ENCODE measurements at places on chromosomes 3 and 15. TPM values are rescaled to one million over a fixed set of nuclear protein-coding genes. Genes with fewer than 3 reads are reported as not detected.

The SLC12A1 gene
- total RNA-seq, result not detected

The PLA2G4B gene
- 26.0 TPM for total RNA-seq

- no peak for DNase-seq
- H3K4me1 ChIP-seq, result peaks cover 21% of the 10 kb centered on the region
- H3K27me3 ChIP-seq, result peaks cover 20% of the 10 kb centered on the region
- H3K4me3 ChIP-seq, result no peak overlapping the region
- H3K36me3 ChIP-seq, result no peaks in the 10 kb centered on the region
These were observed 9.4 kb downstream of the DAZL start for GRCh38 chr3:16595778-16596177.

DNA sequence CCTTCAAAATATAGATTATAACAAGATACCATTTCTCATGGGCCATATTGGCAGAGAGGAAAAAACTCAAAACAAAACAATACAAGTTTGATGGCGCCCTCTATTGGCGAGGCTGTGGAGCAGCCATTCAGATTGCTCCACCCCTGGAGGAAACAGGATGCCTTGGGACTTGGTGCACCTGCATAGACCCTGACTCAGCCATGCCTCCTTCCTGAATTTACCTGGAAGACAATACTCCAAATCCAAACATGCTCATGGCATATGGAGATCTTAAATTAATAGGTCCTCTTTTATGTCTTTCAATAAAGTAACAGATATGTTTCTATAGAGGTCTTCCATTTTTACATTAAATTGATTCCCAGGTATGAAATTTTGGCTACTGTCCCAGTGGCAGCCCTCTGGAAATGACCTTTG, 90.0 kb downstream of the APBA2 start:
- no peak overlapping the region for H3K27ac ChIP-seq
- H3K27me3 ChIP-seq, result no peaks in the 10 kb centered on the region
- H3K36me3 ChIP-seq, result no peaks in the 10 kb centered on the region
- H3K4me1 ChIP-seq, result peaks cover 33% of the 10 kb centered on the region
- DNase-seq, result peak; percentile 63

DNA sequence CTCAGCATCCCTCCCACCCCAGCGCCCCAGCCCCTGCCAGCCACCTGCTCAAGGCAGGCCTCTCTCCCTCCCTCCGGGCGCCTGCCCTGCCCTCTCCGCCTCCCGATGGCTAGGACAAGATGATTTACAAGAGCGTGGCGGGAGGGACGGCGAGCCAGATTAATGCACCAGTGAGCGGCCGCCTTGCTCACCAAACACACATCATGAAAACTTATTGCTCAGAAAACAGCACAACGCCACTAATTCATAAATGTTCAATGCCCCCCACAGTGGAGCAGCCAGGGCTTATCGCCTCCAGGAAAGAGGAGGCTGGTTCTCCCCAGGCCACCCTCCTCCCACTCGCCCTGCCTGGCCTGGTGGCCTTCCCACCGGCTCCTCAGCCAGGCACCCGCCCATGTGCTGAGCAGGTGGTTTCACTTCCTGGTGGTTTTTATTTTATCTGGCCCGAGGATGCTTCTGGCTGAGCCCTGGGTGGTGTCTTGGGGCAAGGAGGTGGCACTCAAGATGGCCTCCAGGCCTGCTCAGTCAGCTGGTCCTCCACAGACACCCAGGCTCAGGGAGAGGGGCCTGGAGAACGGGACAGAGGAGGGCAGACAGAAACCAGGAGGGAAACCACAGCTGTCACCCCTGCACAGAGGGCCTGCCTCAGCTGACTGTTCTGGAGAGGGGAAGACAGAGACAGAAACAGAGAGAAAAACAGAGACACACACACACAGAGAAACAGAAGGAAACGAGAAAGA, 284.9 kb downstream of the UACA start:
- peak overlapping the region; percentile 63 for H3K4me3 ChIP-seq
- H3K4me1 ChIP-seq, result peaks cover 46% of the 10 kb centered on the region
- H3K27ac ChIP-seq, result peak overlapping the region; percentile 48
- DNase-seq, result no peak
- H3K27me3 ChIP-seq, result peaks cover 53% of the 10 kb centered on the region

DNA sequence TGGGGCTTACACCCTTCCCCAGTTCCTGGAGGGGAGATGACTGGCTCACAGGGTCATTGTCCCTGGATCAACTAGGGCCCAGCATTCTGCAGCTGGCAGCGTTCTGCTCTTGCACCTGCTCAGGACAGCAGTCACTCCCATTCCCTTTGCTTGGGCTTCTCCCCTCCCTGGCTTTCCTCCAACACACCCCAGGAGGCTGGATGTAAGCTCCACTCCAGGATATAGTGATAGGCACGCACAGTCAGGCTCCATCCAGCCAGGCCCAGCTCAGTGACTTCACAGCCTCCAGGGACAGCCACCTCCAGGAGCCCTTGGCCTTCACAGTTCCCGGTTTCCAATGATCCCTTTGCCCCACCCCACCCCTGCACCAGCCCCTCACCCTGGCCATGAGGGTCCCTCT, 1.9 kb downstream of the SPTBN5 start:
- peak overlapping the region; percentile 50 for H3K27ac ChIP-seq
- H3K36me3 ChIP-seq, result no peaks in the 10 kb centered on the region
- H3K27me3 ChIP-seq, result no peaks in the 10 kb centered on the region
- no peak for DNase-seq
- peaks cover 23% of the 10 kb centered on the region for H3K4me1 ChIP-seq

GRCh38 chr3:100869787-100870186, 123.4 kb downstream of the ABI3BP start:
- no peaks in the 10 kb centered on the region for H3K36me3 ChIP-seq
- H3K27ac ChIP-seq, result no peak overlapping the region
- DNase-seq, result no peak
- no peaks in the 10 kb centered on the region for H3K4me1 ChIP-seq
- H3K27me3 ChIP-seq, result peaks cover 25% of the 10 kb centered on the region
- no peak overlapping the region for H3K4me3 ChIP-seq

The GLDN gene
- total RNA-seq, result not detected

GRCh38 chr15:61069394-61070075, 159.6 kb downstream of the RORA start:
- no peak overlapping the region for H3K4me3 ChIP-seq
- H3K27ac ChIP-seq, result no peak overlapping the region
- H3K36me3 ChIP-seq, result no peaks in the 10 kb centered on the region

The MINAR1 gene
- 0.57 TPM for total RNA-seq

GRCh38 chr15:69979783-69980182, 117.9 kb downstream of the TLE3 start:
- H3K27ac ChIP-seq, result no peak overlapping the region
- H3K36me3 ChIP-seq, result no peaks in the 10 kb centered on the region
- no peaks in the 10 kb centered on the region for H3K4me1 ChIP-seq

The GOLGA6A gene
- 0.40 TPM for total RNA-seq

The SLC28A1 gene
- not detected for total RNA-seq

- peaks cover 2% of the 10 kb centered on the region for H3K27me3 ChIP-seq
- DNase-seq, result peak; percentile 64
- peaks cover 38% of the 10 kb centered on the region for H3K4me1 ChIP-seq
- H3K36me3 ChIP-seq, result no peaks in the 10 kb centered on the region
These were observed 50.6 kb upstream of the AKAP13 start for GRCh38 chr15:85329561-85330422.

The KLHL18 gene
- total RNA-seq, result 23.5 TPM

DNA sequence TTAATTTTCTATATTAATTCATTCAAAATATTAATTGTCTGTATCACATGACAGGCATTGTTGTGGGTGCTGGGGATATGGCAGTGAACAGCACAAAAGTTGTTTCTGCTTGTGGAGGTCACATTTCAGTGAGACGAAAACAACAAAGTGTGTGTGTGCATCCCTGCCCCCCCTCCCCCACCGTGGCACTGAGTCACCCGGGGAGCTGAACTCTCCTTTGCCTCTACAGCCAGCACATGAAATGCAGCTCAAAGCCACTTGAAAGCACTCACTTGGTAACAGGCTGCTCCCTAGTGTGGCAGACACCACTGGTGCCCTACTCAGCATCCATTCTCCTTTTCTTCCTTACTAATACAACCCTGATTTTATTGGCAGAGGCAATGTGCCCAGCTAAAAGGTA, 16.9 kb upstream of the SCAMP5 start:
- H3K4me1 ChIP-seq, result peaks cover 3% of the 10 kb centered on the region
- H3K4me3 ChIP-seq, result no peak overlapping the region
- no peaks in the 10 kb centered on the region for H3K36me3 ChIP-seq
- DNase-seq, result no peak
- H3K27ac ChIP-seq, result no peak overlapping the region

- no peaks in the 10 kb centered on the region for H3K27me3 ChIP-seq
- peaks cover 4% of the 10 kb centered on the region for H3K36me3 ChIP-seq
- no peak for DNase-seq
- H3K27ac ChIP-seq, result no peak overlapping the region
- H3K4me3 ChIP-seq, result no peak overlapping the region
- peaks cover 28% of the 10 kb centered on the region for H3K4me1 ChIP-seq
These were observed 68.7 kb upstream of the SNRK start for GRCh38 chr3:43217633-43218032.

GRCh38 chr3:138694287-138695007, 85.9 kb downstream of the FAIM start:
- no peak overlapping the region for H3K4me3 ChIP-seq
- H3K36me3 ChIP-seq, result no peaks in the 10 kb centered on the region
- no peak overlapping the region for H3K27ac ChIP-seq
- DNase-seq, result no peak

DNA sequence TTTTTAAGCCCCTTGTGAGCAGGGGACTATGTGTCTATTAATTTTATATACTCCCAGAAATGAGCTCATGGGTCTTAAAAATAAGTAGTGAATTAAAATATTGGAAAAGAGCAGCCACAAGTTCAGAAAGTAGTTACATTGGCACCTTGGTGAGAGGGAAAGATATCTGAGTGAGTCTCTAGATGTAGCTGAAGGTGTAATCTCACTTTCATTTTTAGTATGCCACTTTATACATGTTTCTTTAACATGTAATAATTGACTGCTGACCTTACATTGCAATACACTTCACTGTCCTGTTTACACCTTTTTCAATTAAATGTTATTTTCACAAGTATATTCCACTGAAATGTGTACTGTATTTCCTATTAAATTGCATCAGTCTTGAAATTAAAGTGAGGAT, 12.1 kb upstream of the PAK6 start:
- H3K27ac ChIP-seq, result no peak overlapping the region
- H3K36me3 ChIP-seq, result peaks cover 20% of the 10 kb centered on the region
- peaks cover 14% of the 10 kb centered on the region for H3K4me1 ChIP-seq
- H3K4me3 ChIP-seq, result no peak overlapping the region

GRCh38 chr3:73437828-73438227, 186.9 kb downstream of the PDZRN3 start:
- no peak overlapping the region for H3K27ac ChIP-seq
- H3K36me3 ChIP-seq, result no peaks in the 10 kb centered on the region
- no peak for DNase-seq
- no peaks in the 10 kb centered on the region for H3K27me3 ChIP-seq
- no peaks in the 10 kb centered on the region for H3K4me1 ChIP-seq

DNA sequence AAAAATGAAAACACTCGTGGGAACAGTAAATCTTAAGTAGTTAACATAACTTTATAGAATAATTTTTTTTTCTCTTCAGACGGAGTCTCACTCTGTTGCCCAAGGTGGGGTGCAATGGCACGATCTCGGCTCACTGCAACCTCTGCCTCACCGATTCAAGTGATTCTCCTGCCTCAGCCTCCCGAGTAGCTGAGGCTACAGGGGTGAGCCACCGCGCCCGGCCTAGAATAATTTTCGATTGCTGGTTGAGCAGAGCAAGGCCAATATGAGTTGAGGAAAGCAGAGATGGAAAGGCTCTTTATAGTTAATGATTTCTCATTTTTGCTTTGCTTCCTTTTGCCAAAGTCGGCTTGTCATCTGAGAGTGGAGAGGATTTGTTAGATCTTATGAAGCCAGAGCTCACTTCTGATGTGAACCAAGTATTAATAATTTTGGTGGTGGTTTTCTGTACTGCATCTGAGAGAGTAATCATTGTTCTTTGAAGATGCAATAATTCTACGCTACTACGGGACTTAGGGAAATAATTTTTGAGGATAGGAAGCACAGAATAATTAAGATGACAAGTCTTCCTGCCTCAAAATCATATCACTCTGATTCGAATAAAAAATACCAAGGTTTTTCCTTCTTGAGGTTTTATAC, 1.6 kb upstream of the GOLM2 start:
- DNase-seq, result no peak
- peak overlapping the region; percentile 92 for H3K4me3 ChIP-seq
- no peaks in the 10 kb centered on the region for H3K27me3 ChIP-seq
- H3K27ac ChIP-seq, result peak overlapping the region; percentile 99

- peaks cover 70% of the 10 kb centered on the region for H3K4me1 ChIP-seq
- peak overlapping the region; percentile 85 for H3K4me3 ChIP-seq
- peak overlapping the region; percentile 79 for H3K27ac ChIP-seq
- peaks cover 12% of the 10 kb centered on the region for H3K36me3 ChIP-seq
These were observed 3.7 kb downstream of the TLR9 start for GRCh38 chr3:52221563-52222318.

The RBP2 gene
- not detected for total RNA-seq

DNA sequence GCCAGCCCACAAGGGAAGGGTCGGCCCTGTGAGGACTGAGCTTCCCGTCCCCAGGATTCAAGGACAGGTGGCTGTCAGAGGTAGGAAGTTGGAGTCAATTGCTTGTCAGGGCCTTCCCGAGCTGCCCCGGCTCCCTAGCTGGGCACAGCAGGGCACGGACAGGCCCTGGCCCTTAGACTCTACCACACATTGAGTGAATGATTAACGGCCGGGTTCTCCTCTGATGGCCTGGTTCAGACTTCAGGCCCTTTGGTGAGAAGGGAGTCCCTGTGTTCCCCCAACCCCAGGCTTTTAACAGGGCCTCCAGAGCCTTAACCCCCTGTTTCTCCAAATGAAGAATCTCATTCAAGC, 16.4 kb upstream of the FGD5 start:
- H3K4me3 ChIP-seq, result no peak overlapping the region
- peaks cover 32% of the 10 kb centered on the region for H3K27me3 ChIP-seq
- H3K4me1 ChIP-seq, result peaks cover 29% of the 10 kb centered on the region

- no peaks in the 10 kb centered on the region for H3K27me3 ChIP-seq
- H3K36me3 ChIP-seq, result peaks cover 14% of the 10 kb centered on the region
- H3K4me3 ChIP-seq, result peak within 1 kb of the TSS; percentile 96
- peaks cover 31% of the 10 kb centered on the region for H3K4me1 ChIP-seq
- peak within 1 kb of the TSS; percentile 98 for H3K27ac ChIP-seq
- DNase-seq, result peak; percentile 95
These were observed at the start of gene NDUFAF3 for GRCh38 chr3:49021813-49022687. Gene NDUFAF3, plus strand, starts transcription at chr3:49022121. Its CDS starts 24 bp downstream, at chr3:49022145.

All from activated naive CD8-positive, alpha-beta T cell treated with anti-CD3 and anti-CD28 coated beads, Interleukin-2, amount 10 ng/mL, durations not matched to agents 7 days and 5 days (primary cell).